ENCODE measurements at places on chromosomes 16 and 17. TPM values are rescaled to one million over a fixed set of nuclear protein-coding genes. Genes with fewer than 3 reads are reported as not detected.

DNA sequence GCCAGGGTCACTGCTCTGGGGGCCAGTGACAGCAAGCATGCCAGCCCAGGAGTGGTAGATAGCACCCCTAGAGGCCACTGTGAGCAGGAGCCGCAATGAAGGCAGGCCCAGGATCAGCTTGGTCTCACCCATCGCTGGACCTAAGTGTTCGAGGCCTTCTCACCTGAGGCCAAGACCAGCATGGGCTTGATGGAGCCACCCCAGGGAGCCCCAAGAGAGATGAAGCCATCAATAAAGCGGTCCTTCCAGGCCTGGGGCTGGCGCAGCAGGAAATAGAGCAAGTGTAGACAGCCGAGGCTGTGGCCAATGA lies 1.8 kb downstream of the LCAT start:
- peak; percentile 94 for DNase-seq

DNA sequence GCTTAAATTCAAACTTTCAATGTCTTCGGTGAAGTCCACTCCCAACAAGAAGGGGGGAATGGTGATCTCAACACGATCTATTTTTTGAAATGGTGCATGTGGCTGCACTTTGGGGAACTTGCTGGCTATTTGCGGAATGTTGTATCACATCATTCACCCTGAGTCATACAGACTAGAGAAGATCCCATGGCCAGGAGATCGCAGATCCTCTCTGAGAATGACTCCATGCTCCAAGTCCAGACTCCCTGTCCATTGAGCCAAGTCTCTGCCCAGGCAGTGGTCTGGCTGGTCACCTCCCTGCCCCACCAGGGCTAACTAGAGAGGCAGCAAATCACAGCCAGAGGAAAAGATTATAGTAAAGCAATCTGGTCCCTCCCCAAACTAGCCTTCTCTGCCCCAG lies 120.6 kb downstream of the XYLT1 start:
- no peak for DNase-seq

DNA sequence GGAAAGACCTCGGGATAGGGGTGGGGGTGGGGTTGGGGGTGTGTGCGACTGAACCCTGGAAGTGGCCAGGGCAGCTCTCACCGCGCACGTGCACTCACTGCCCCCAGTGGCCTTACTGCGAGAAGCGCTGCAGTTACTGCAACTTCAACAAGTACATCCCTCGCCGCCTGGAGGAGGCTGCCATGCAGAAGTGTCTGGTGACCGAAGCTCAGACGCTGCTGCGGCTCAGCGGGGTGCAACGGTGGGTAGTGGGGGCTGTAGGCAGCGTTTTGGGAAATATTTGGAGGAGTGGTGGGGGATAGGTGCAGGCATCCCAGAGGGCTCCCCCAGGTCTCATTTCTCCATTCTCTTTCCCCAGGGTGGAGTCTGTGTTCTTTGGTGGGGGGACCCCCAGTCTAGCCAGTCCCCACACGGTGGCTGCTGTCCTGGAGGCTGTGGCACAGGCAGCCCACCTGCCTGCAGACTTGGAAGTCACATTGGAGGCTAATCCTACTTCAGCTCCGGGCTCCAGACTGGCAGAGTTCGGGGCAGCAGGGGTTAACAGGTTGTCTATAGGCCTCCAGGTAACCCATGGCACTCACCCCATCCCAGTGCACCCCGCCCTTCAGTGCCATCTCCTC lies 972 bp downstream of the RSAD1 start:
- peak; percentile 91 for DNase-seq

DNA sequence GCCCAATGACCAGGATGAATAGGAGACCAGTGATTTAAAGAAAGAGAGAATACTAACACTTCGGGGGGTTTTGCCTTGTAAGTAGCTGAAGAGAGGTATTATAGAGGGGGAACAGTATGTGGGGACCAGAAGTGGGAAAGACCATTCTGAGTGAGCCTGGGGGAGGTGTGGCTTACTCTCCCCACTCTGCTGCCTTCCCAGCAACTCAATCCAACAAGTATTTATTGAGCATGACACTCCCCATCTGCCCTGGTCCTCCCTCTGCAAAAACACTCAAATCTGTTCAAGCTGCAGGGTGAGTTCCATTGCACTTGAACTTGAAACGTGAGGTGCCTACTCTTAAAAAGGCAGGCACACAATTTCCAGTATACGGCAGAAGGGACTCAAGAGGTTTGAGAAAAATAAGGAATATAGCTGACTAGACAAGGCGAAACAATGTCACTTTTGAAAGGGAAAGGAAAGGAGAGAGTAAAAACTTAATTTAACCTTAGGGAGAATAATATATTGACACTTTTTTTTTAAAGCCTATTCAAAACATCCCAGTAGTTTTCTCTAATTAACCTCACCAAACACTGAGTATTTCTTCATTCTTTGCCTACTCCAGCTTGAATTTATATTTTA lies 8.2 kb downstream of the FAM117A start:
- no peak for DNase-seq

DNA sequence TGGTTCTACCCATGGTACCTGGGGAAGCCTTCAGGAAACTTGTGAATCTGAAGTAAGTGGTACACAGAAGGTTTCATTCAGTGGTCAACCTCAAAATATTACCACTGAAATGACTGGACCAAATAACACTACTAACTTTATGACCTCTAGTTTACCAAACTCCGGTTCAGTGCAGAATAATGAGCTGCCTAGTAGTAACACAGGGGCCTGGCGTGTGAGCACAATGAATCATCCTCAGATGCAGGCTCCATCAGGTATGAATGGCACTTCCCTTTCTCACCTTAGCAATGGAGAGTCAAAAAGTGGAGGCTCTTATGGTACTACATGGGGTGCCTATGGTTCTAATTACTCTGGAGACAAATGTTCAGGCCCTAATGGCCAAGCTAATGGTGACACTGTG lies 55.9 kb upstream of the SLC5A11 start:
- no peak for DNase-seq

DNA sequence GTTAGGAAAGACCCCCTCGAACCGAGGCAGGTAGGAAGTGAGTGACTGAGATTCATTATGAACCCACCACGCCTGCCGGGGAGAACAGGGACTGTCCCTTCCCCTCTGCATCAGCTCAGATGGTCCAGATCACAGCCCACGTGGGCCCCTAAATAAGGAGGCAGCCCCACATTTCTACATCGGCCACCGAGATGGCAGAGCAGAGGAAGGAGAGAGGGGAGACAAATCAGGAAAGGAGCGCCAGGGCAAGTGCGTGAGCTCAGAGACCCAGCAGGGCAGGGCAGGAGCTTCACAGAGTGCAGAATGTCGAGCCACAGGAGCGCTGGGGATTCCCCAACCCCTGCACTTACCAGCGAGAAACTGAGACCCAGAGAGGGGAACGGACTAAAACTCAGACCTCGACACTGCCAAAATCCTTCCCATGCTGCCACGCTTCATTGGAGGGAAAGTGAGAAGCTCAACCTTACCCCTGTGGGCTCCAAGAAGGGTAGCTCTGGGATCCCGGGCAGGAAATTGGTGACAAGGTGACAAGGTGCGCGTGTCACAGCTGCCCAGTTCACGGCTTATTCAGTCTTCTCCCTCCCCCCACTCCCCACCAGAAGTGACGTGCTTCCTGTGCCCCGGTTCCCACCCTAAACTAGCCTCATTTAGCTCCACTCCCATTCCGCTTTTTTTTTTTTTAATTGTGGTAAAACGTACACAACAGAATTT lies at the start of gene ICAM2:
ICAM2 (minus strand) TSS at position 578 of the 711 bp plus-strand sequence. CDS start 13,942 bp downstream, outside the sequence.
- peak; percentile 32 for DNase-seq

DNA sequence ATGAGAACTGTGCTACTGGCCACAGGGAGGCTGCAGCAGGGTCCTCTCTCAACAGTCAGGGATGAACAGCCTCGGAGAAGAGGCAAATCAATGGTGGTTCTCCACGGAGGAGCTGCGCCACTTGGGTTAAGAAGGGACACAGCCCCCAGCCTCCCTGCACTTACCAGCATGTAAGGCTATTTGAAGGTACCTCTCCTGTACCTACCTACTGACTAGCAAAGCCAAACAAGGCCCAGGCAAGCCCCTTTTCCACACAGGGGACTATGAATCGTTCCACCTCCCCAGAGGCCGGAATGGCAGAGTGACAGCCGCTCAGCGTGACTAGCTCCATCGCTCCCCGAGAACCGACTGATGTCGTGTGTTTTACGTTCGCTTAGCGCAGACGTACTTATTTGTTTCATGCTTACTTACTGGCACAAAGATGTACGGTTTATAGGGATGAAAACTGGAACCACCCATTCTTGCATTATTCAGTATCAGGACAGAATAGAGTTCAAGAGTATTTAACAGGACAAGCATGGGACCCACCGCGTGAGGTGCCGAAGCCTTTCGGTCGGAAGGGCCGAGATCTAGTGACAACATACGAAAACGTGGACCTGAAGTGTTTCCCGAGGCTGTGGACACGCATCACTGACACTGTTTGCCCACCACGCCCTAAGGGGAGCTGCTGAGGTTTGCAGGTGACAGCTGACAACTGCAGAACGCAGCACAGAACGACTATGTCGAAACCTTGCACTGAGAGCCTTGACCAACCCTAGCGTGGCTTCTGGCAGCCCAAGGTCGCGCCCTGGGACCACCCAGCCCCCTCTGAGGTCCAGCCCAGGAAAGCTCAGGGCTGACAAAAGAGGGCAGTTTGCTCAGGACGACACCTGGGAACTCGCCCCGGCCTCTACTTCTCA lies 1.0 kb downstream of the TEPSIN start:
- DNase-seq, result no peak

DNA sequence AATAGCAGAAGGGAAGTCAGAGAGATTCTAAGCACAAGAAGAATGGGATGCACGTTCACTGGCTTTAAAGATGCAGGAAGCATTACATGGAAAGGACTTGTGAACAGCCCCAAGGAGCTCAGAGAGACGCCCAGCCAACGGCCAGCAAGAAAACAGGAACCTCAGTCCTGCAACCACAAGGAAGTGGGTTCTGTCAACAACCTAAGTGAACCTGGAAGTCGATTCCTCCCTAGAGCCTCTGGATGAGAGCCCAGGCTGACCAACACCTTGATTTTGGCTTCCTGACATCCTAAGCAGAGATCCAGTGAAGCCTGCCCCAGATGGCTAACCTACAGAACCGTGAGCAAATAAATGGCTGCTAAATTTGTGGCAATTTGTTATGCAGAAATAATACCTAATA lies 24.5 kb downstream of the GPR142 start:
- DNase-seq, result no peak

DNA sequence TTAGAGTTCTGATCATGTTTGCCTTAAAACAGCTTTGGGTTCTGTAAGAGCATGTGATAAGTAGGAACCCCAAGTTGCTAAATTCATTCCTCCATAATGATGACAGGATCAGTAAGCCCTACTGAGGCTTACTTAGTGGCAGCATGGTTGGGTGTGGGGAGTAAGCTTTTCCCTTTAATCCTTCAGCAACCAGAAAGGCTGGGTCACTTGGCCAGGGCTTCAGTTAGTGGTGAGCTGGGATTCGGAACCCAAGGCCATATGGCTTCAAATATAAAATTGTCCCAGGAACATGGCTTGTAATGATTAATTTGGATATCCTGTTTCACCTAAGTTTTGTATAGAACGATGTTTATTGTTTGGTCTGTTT lies 850 bp downstream of the GINS3 start:
- DNase-seq, result peak; percentile 45

GRCh38 chr17:740240-741017 lies 8.0 kb downstream of the TLCD3A start:
- DNase-seq, result peak; percentile 2

GRCh38 chr16:19935694-19936093 lies 51.0 kb upstream of the GPRC5B start:
- DNase-seq, result no peak

- DNase-seq, result peak; percentile 91
Measured at GRCh38 chr16:47142821-47143676, 696 bp downstream of the NETO2 start.

Gene CD300H
- total RNA-seq, result not detected

Gene SLC16A11
- total RNA-seq, result 0.37 TPM

Data from H7 (cell line).